ENCODE measurements at places on chromosomes 2 and 18.

DNA sequence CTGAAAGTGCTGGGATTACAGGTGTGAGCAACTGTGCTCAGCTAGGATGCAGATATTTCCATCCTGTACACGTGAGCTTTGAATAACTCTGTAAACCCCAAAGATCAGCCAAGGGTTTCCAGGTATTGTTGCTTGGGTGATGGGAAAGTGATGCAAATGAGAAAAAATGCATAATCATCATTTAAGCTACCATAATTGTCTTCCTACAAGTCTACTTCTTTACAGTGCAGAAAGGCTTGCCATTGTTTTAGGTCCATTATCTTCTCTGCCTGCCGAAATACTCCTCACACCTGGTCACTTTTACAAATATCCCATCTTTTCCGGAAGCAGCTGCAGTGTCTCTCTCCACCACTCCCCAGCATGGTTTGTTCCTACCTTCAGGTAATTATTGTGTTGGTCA, 259.8 kb upstream of the CCDC68 start:
- peaks cover 5% of the 10 kb centered on the region for H3K36me3 ChIP-seq
- DNase-seq = no peak
- peaks cover 39% of the 10 kb centered on the region for H3K4me1 ChIP-seq
- no peaks in the 10 kb centered on the region for H3K27me3 ChIP-seq
- no peak overlapping the region for H3K27ac ChIP-seq
- no peak overlapping the region for H3K4me3 ChIP-seq

GRCh38 chr2:131567891-131568290, 40.2 kb downstream of the CCDC74A start:
- DNase-seq = no peak
- no peak overlapping the region for H3K27ac ChIP-seq
- no peaks in the 10 kb centered on the region for H3K36me3 ChIP-seq
- H3K27me3 ChIP-seq = peaks cover 20% of the 10 kb centered on the region

GRCh38 chr2:75545922-75546321, 14.8 kb downstream of the EVA1A start:
- no peak overlapping the region for H3K4me3 ChIP-seq
- peaks cover 9% of the 10 kb centered on the region for H3K27me3 ChIP-seq
- H3K27ac ChIP-seq = peak overlapping the region; percentile 2
- no peaks in the 10 kb centered on the region for H3K36me3 ChIP-seq

DNA sequence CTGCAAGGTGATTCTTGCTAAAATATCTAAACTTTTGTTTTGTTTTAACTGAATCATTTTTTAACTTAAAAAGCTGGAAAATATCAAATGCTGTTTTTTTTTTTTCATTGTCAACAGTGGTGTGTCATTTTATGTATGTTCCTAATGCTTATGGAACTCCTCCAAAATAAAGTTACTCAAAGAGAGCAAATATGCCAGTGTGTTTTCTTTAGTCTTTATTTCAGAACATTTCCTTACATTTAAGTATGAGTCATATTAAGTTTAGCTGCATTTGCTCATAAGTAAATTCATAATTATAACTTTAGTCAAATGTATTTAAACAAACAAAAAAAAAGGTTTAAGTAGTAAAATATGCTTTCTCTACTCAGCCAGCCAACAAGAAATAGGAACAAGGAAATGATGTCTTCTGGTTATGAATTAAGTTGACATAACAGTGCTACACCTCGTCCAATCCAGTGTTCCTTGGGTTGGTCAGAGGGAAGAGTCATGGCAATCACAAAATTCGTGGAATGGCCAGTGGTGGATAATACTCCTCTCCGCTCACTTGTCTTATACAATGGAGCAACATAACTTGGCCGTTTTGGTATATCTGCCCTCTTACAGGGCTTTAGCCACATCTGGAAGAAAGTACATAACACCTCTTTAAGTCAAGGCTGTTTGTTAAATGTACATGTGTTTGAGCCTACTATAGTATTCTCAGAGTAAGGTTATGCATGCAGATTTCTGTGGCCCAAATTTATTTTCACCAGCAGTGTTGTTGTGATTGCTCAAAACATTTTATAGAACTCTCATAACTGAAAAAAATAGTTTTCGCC, 80.7 kb downstream of the SLC39A10 start:
- H3K4me1 ChIP-seq = peaks cover 2% of the 10 kb centered on the region
- H3K4me3 ChIP-seq = no peak overlapping the region
- DNase-seq = no peak
- no peaks in the 10 kb centered on the region for H3K27me3 ChIP-seq

- DNase-seq = no peak
- H3K4me3 ChIP-seq = no peak overlapping the region
- H3K27ac ChIP-seq = no peak overlapping the region
- H3K4me1 ChIP-seq = no peaks in the 10 kb centered on the region
- no peaks in the 10 kb centered on the region for H3K36me3 ChIP-seq
- H3K27me3 ChIP-seq = peaks cover 2% of the 10 kb centered on the region
These were observed 362.3 kb downstream of the FBXO15 start for GRCh38 chr18:73785300-73785699.

- no peak for DNase-seq
- no peak overlapping the region for H3K4me3 ChIP-seq
- H3K27ac ChIP-seq = peak overlapping the region; percentile 47
These were observed 37.2 kb downstream of the CASP10 start for GRCh38 chr2:201220102-201220570.

DNA sequence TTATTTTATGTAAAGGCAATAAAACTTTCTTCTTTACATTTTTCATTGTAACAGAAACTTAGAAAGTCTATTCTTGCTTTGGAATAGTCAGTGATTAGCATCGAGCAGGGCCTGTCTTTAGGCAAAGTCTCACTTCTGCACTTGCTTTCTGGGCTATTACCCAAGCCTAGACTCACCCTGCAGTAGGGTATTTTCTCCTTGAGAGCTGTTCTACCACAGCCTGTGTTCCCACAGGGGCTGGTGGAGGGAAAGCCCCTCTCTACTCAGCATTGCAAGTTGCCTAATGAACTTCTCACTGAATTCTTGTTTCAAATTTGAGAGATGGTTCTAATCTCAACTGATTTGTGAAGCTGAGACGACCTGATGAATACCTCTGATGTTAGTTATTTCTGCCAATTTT, 111.7 kb upstream of the KLHL14 start:
- peak overlapping the region; percentile 89 for H3K27ac ChIP-seq
- H3K4me1 ChIP-seq = peaks cover 86% of the 10 kb centered on the region
- no peaks in the 10 kb centered on the region for H3K36me3 ChIP-seq
- DNase-seq = peak; percentile 51

GRCh38 chr2:38600242-38600891, 2.4 kb downstream of the HNRNPLL start:
- peaks cover 33% of the 10 kb centered on the region for H3K27me3 ChIP-seq
- no peak for DNase-seq
- H3K4me3 ChIP-seq = no peak overlapping the region

- H3K27me3 ChIP-seq = no peaks in the 10 kb centered on the region
- H3K4me3 ChIP-seq = no peak overlapping the region
- H3K27ac ChIP-seq = no peak overlapping the region
- H3K36me3 ChIP-seq = no peaks in the 10 kb centered on the region
These were observed 417.5 kb downstream of the NUP35 start for GRCh38 chr2:183541766-183542165.

- peaks cover 19% of the 10 kb centered on the region for H3K4me1 ChIP-seq
- H3K4me3 ChIP-seq = no peak overlapping the region
- H3K27me3 ChIP-seq = no peaks in the 10 kb centered on the region
- H3K36me3 ChIP-seq = peaks cover 89% of the 10 kb centered on the region
These were observed 28.7 kb downstream of the ELP2 start for GRCh38 chr18:36158266-36158867.

- H3K27me3 ChIP-seq = peaks cover 5% of the 10 kb centered on the region
- H3K36me3 ChIP-seq = no peaks in the 10 kb centered on the region
- DNase-seq = no peak
- no peak overlapping the region for H3K27ac ChIP-seq
- no peaks in the 10 kb centered on the region for H3K4me1 ChIP-seq
These were observed 19.2 kb downstream of the KCNF1 start for GRCh38 chr2:10930721-10931516.

- no peak overlapping the region for H3K27ac ChIP-seq
- DNase-seq = no peak
These were observed 19.3 kb downstream of the STK36 start for GRCh38 chr2:218691234-218691633.

DNA sequence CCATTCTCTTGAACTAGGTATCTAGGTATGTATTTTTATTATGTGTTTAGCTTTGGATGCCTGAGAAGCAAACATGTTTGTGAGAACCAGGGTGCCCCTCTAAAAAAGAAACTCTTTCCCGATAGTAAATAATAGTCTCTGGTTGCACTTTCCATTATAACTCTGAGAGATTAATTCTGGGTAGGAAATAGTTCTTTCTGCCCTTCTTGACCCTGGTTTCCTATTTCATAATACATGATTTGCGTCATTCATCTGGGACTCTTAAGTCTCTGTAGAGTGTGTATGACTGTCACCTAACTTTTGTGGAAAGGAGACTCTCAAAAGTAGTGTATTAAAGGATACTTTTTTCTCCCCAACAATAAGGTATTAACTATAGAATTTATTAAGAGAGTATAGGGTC, 31.5 kb downstream of the ACSL3 start:
- DNase-seq = no peak
- H3K27me3 ChIP-seq = no peaks in the 10 kb centered on the region
- no peak overlapping the region for H3K4me3 ChIP-seq

DNA sequence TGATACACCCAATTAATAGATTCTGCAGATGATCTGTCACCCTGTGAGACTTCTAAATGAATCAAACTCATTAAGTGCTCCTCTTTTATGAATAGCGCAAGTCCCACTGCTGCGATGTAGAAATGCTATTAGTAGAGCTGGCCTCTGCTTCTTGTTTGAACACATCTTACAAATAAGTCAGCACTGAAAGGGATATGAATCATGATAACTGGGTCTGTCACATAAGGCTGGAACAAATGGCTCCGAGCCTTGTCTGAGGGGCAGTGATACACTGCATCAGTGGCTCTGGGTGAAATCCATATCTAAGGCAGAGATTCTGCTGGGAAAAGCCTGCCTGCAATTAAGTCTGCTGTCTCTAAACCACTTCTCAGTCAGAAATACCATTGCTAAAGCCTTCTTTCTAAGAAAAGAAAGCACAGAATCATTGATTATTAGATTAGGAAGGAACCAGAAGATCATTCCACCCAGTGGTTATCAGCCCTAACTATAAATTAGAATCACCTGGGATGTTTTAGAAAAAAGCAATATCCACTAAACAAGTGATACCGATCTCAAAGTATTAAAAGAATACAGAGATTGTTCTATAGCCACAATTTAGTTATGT, 75.2 kb downstream of the SLC5A7 start:
- H3K4me3 ChIP-seq = no peak overlapping the region
- DNase-seq = no peak
- H3K4me1 ChIP-seq = no peaks in the 10 kb centered on the region
- H3K36me3 ChIP-seq = no peaks in the 10 kb centered on the region

DNA sequence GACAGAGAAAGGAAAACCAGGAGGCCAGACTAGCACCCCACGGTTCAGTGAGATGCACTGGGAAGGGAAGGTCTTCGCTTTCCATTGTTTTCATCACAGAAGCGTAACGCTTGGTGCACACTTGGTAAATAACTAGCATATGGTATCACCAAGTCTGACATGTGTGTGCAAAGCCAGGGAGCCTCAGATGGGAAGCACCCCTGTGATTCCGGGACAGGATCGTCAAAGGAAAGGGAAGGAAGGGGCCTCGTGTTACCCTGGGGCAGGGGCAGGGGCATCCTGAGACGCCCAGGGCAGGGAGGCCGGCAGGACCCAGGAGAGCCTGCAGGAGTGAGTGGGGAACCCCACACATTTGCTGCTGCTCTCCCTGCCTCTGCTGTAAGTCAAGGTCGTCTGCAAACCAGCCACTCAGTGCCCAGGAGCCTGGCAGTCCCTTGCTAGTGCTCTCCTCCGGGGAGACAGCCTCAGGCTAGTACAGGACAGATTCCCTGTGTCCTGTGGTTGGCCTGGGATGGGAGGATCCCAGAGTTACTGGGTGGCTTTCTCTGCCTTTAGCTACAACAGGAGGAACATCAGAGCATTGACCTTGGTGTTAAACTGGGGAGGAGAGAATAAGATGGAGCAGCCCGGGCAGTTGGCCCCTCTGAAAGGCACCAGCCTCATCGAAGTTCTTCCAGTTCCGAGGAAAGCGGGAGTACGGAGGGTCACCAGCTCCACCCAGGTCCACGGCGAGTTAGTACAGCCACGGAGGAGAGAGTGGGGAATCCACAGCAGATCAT, 192.5 kb downstream of the NDUFA10 start:
- peak; percentile 7 for DNase-seq
- no peak overlapping the region for H3K4me3 ChIP-seq
- H3K4me1 ChIP-seq = no peaks in the 10 kb centered on the region
- no peaks in the 10 kb centered on the region for H3K36me3 ChIP-seq

DNA sequence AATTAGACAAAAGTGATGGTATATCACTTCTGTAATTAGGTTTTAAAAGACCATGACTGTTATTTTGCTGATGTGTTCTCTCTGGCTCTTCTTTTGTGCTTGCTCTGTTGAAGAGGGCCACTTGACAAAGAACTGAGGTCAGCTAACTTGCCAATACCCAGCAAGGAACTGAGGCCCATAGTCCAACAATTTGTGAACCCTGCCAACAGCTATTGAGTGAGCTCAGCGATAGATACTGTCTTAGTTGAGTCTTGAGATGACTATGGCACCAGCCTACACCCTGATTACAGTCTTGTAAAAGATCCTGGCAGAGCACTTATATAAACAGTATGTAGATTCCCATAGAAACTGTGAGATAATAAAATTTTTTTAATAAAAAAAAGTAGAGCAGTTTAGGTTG, 103.0 kb downstream of the BMPR2 start:
- no peak overlapping the region for H3K4me3 ChIP-seq
- no peak overlapping the region for H3K27ac ChIP-seq
- no peaks in the 10 kb centered on the region for H3K4me1 ChIP-seq
- DNase-seq = no peak

DNA sequence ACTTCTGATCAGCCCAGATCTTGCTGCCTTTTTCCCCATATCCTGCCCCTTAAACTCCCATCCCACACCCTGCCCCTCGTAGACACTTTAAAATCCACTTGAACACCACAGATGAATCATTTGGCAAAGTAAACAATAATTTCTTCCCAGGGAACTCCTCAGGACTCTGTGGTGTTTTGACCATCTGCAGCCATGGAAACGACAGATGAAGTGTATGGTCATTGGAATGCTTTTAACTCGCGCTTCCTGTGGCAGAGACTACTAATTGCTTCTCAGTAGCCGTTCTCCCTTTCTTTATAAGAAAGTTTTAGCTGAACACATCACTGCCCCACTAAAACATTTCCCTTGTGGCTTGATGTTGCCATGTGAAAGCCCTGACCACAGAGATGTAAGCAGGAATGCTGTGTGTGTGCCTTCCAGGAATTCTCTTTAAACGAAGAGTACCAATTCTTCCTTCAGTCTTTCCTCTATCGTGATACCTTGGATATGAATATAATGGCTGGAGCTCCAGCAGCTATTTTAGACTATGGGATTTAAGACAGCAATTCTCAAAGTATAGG, 92.7 kb upstream of the PARD3B start:
- H3K36me3 ChIP-seq = no peaks in the 10 kb centered on the region
- DNase-seq = no peak
- H3K27me3 ChIP-seq = no peaks in the 10 kb centered on the region
- no peaks in the 10 kb centered on the region for H3K4me1 ChIP-seq

- DNase-seq = peak; percentile 54
- peaks cover under 1% of the 10 kb centered on the region for H3K27me3 ChIP-seq
- no peaks in the 10 kb centered on the region for H3K36me3 ChIP-seq
- H3K27ac ChIP-seq = no peak overlapping the region
These were observed 18.3 kb upstream of the SLC35F6 start for GRCh38 chr2:26745609-26746327.

GRCh38 chr18:25235401-25236042, 116.4 kb downstream of the ZNF521 start:
- H3K4me3 ChIP-seq = no peak overlapping the region
- H3K4me1 ChIP-seq = no peaks in the 10 kb centered on the region
- H3K27ac ChIP-seq = no peak overlapping the region
- H3K27me3 ChIP-seq = peaks cover 5% of the 10 kb centered on the region

- H3K4me1 ChIP-seq = peaks cover 46% of the 10 kb centered on the region
- no peak for DNase-seq
- H3K27ac ChIP-seq = peak overlapping the region; percentile 35
- no peaks in the 10 kb centered on the region for H3K27me3 ChIP-seq
These were observed 4.1 kb upstream of the PTPN18 start for GRCh38 chr2:130351711-130352110.

Measured in activated B cell treated with CpG ODN at 0.5 μM for 24 hours (primary cell).